ENCODE measurements at places on chromosomes 1 and 21.

- DNase-seq, result no peak
These were observed 52.6 kb upstream of the EPS8L3 start for GRCh38 chr1:109816175-109816811.

- no peak for DNase-seq
These were observed 14.7 kb downstream of the SRRM1 start for GRCh38 chr1:24657781-24658180.

GRCh38 chr1:56979986-56980755 lies 14.4 kb upstream of the C8B start:
- no peak for DNase-seq

DNA sequence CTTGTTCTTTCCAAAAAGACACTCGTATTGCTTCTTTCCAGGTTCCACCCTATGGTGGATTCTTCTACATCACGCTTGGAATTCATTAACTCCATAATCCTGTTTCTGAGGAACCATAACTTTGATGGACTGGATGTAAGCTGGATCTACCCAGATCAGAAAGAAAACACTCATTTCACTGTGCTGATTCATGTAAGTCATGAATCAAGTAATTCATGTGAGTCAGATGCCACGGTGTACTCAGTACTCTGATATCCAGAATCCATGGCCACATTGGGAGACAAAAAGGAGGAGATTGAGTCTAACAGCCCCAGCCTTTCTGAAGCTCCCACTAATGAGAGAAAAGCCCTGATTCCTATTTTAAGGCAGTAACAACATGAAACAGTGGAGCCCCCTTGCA lies 7.4 kb downstream of the CHI3L2 start:
- DNase-seq, result no peak

DNA sequence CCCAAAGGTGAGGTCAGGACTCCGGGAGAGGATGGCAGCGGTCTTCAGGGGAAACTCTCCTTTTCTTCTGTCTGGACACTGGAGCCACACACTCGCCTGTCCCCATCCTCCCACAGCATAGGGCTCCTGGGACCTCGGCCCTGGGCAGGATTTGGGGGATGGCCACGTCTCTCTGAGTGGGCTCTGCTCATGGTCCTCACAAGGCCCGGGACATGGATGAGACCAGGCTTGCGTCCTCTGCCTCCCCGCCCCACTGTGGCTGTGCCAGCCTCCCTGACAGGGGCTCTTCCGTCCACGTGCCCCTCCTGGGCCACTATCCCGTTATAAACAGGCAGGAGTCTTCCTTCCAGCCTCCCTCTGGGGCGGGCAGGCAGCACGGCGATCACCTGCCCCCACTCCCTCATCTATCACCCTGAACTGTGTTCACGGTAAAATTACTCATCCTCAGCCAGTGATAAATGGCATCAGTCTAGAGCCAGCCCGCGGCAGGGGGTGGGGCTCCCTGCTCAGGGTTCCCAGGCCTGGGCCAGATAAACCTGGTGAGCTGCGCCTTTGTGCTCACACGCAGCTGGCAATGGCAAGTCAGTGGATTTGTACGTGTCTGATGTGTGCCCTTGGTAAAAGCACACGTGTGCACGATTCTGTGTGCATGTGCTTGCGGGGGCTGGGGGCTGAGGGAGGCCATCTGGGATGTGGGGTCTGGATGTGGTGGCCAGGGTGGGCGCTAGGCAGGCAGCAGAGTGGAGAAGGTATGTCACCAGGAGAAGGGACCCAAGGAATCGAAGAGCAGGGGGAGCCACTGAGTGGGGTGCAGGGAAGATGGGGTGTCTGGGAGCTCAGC lies 12.6 kb upstream of the SAMD11 start:
- no peak for DNase-seq

GRCh38 chr1:54255026-54255702 lies 55.2 kb downstream of the MRPL37 start:
- no peak for DNase-seq

- DNase-seq, result no peak
These were observed 9.0 kb downstream of the LGR6 start for GRCh38 chr1:202202500-202203168.

- no peak for DNase-seq
These were observed 52.0 kb upstream of the RAVER2 start for GRCh38 chr1:64692911-64693310.

- no peak for DNase-seq
These were observed 987.8 kb upstream of the ADAMTS5 start for GRCh38 chr21:27954543-27955165.

- DNase-seq, result no peak
These were observed 276.0 kb downstream of the RWDD3 start for GRCh38 chr1:95509989-95510388.

- DNase-seq, result no peak
These were observed 246.1 kb upstream of the DUSP10 start for GRCh38 chr1:221987860-221988520.

GRCh38 chr1:112322018-112322417 lies 74.0 kb upstream of the CTTNBP2NL start:
- DNase-seq, result no peak

GRCh38 chr1:177032434-177032833 lies 132.1 kb downstream of the ASTN1 start:
- no peak for DNase-seq

DNA sequence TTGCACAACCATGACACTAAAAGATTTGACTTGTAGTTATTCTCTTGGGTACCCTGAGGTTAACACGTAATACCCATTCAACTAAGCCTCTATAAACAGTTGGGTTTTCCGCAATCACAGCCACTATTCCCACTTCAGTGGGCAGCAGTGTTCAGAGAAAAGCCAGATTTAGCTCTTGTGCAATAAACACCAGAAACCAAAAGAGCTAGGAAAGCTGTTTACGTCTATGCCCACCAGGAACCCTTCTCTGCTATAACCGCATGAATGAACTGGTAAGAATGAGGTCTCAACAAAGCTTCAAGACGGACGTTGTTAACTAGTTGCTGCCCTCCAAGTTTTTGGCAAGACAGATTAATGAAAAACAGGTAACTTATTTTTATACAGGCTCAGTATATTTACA lies 101.3 kb downstream of the SLC45A1 start:
- DNase-seq, result no peak

GRCh38 chr1:183147735-183148134 lies 38.3 kb upstream of the LAMC2 start:
- no peak for DNase-seq

DNA sequence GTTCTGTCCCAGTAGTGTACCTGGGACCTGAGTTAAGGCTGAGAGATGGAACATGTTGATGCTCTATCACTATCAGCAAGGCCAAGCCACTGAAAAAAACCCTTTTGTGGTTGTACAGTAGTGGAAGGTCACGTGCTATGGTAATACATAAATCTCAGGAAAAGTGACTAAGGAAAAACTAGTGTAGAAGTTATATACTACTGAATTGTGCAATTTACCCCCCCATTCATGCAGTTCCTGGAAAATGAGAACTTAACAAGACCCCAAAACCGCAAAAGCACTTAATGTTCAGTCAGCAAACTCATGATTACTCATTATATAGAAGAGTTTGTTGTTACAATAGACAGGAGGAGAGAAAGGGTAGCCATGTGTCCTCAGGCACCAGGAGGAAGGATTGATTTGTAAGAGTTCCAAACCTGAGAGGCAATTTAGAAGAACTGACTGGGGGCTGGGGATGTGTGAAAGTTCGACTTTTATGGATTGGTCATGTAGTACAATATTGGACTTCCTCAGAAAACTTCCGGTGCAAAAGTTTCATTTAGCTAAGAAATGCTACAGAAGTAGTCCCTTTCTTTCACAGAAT lies 91.6 kb downstream of the RGL1 start:
- DNase-seq, result no peak

GRCh38 chr1:44047131-44047530 lies 15.9 kb upstream of the SLC6A9 start:
- no peak for DNase-seq

DNA sequence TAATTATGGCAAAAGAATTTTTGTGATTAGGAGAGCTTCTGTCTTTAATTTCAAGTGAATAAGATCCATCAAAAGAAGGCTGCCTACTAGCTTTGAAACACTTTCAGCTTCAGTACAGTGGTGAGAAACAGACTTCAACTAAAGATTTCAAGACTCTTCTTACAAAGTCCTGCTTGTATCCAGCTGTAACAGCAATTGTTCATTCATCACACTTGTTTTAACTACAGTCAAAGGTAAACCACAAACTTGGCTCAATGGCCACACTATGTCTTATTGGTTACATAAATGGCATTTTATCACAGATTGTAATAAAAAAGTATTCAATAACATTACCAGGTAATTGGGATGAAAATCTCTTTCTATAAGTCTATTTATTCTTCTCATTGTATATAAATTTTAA lies 59.2 kb downstream of the WARS2 start:
- DNase-seq, result no peak

DNA sequence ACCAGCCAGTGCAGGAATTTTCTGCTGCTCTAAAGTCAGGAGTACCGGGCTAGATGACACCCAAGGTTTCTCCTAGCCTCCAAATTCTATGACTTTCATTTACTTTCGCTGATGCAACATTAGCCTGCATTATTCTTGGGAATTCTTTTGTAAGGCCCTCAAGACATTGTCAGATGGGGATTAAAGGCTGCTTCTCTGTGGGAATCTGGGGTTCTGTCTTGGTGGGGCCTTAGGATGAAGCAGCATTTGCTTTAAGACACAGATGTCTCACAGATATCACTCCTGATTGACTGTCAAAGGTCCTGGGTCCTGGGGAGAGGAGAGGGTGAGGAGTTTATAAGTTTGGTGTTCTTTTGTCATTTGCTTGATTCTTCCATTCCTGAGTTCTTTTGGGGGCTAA lies 11.6 kb downstream of the PKP1 start:
- DNase-seq, result no peak

- DNase-seq, result no peak
These were observed 7.0 kb upstream of the USP25 start for GRCh38 chr21:15722591-15723324.

DNA sequence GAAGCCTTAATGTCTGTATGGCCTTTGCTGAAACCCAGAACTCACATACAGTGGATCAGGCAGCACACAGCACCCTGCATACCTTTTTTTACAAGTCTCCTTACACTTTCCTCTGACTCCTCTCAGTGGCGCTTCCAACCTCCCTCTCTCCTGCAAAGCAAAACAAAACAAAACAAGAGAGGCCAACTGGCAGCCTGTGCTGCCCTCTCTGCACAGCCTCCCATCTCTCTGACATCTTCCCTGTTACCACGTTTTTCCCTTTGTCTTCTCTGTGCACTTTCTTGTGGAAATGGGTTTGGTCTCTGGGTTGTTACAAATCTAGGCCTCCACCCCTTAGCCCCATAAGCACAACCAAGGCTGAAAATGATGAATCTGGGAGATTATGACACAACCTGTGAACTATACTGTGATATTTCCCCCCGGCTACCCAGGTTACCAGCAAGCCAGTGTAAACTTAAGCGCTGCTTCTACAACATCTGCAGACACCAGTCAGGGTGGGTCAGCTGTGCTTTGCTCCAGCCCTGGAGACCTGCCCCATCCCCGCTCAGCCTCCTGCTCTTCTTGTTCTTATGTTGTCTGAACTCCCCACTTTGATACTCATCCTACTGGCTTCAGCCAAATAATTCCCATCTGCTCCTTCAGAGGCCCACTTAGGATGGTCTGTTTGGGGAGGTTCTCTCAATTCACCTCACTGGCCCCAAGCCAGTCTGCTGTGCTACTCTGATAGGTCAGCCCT lies 54.9 kb upstream of the FMOD start:
- no peak for DNase-seq

- DNase-seq, result no peak
These were observed 43.6 kb downstream of the ALG6 start for GRCh38 chr1:63411066-63411465.

GRCh38 chr1:172814428-172814827 lies 155.5 kb downstream of the FASLG start:
- DNase-seq, result no peak

DNA sequence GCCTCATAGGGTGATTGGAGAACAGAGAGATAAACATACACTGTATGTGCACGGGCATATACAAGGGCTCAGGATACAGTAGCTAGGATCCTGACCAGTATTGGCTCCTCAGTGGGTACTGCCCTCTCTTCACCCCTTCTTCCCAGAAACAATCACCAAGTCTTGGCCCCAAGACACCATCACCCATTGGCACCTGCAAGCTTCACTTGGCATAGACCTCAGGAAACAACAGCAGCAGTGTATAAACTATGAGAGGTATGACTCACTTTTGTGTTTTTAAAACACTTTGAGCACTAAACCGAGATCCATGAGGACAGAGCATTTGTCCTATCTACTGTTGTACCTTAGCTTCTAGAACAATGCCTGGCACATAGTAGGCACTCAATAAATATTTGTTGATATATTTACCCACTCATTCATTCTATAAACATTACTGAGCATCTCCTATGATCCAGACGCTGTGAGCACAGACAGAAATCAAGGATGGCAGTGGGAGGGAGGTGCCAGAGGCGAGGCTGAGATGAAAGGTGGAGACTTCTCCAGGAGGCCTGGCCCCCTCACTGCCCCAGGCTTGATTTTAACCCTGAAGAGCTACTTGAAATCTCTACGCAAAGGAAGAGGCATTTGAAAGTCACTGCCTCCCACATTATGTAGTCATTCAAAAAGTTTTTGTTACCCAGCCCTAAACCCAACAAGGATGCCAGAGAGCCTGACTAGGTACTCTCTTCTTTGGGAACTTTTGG lies 95.2 kb downstream of the CAMK2N1 start:
- no peak for DNase-seq

DNA sequence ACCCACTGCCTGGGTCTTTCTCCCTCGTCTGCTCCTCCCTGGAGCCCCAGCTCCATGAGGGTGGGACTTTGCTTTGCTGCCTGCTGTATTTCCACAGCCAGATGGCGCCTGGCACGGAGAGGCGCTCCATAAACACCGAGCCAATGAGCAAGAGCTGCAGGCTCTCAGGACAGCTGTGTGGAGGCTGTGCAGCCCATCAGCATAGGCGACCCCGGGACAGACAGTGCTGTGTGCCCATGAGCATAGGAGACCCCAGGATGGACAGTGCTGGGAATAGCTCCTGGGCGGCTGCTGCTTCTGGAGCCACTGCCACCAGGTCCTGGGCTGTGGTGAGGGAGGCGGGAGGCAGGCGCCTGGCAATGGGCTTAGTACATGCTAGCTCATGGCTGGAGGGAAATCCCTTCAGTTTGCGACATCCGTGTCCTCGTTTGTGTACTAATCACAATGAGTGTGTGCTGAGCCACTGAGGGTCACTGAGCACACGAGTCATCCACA lies 29.2 kb downstream of the CEP104 start:
- DNase-seq, result no peak

- DNase-seq, result no peak
These were observed 227.4 kb upstream of the VAMP3 start for GRCh38 chr1:7543718-7544090.

- no peak for DNase-seq
These were observed 58.0 kb downstream of the SLC27A3 start for GRCh38 chr1:153833171-153833570.

- no peak for DNase-seq
These were observed 20.8 kb downstream of the UROD start for GRCh38 chr1:45032837-45033236.

GRCh38 chr1:110035236-110035752 lies 870 bp downstream of the STRIP1 start:
- DNase-seq, result no peak
